ENCODE measurements at places on chromosomes 13 and 19.

- no peak for DNase-seq
Observed at GRCh38 chr13:97067017-97067895, 73.0 kb upstream of the OXGR1 start.

DNA sequence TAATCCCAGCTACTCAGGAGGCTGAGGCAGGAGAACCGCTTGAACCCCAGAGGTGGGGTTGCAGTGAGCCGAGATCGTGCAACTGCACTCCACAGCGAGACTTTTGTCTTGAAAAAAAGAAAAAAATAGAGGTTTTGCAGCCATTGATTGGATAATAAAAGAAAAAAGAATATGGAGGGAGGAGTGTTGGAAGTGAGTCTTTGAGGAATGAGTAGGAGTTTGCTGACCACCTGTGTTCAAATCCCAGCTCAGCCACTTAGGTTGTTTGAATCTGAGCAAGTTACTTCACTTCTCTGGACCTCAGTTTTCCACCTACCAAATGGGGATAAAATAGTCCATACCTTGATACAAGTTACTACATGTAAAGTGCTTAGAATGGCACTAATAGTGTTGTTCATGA, 6.2 kb downstream of the NRTN start:
- no peak for DNase-seq

DNA sequence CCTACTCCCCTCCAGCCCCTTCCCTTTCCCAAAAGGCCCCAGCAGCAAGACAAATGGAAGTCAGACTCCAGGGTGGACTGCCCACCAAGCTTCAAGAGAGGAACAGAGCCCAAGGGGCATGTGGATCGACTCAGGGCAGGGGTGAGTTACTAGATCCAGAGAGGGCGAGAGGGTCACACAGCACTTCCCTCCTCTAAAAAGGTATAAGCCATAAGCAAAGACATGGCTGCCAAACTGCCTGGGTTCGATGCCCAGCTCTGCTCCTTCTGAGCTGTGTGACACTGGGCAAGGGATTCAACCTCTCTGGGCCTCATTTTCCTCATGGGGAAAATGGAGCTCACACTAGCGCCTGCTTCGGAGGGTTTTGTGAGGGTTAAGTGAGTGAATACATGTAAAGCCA, 3.8 kb downstream of the PPP1R14A start:
- DNase-seq, result no peak

DNA sequence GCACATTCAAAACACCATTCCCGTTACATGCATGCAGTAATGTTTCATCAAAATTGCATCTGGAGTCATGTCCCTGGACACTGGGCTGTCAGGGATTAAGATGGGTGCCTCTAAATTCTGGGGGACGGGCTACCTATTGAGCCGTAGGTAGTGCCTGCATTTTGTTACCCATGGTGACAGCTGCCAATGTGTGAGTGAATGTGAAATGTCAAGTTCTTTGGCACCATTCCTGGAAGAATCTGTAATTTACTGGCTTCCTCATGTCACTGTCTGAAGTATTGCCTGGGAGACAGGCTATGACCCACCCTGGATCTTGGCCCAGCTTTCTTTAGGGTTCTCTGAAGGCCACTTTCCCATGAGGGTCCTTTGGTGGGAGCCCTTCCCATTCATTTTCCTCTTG, 266.1 kb downstream of the TSHZ3 start:
- DNase-seq, result no peak

GRCh38 chr19:45254044-45254531, 3.0 kb downstream of the MARK4 start:
- no peak for DNase-seq

DNA sequence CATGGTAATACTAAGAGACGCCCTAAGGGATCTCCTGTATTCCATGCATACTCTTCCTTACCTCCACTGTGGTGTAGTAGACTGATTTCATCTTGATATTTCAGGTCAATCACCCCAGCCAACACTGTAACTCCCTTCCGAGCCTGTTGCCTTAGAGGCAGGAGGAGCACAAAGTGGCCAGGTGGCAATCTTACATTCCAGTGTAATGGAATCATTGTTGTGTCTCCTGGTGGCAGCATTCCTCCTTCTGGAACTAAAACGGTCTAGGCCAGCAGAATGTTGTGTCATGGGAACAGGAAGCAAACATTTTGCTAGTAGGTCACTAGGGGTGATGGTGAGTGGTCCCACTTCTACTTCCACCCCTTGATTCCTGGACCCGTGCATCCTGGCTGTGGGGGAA, 405.7 kb upstream of the SLC10A2 start:
- DNase-seq, result no peak

- no peak for DNase-seq
Observed at GRCh38 chr19:40281381-40282208, 3.5 kb downstream of the AKT2 start.

DNA sequence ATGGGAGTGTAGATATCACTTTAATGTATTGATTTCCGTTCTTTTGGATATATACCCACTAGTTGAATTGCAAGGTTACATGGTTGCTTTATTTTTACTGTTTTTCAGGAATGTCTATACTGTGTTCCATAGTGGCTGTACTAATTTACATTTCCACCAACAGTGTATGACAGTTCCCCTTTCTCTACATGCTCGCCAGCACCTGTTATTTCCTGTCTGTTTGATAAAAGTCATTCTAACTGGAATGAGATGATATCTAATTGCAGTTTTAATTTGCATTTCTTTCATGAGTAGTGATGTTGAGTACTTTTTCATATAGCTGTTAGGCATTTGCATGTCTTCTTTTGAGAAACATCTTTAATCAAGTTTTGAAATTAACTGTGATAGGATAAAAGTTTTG, 818.6 kb downstream of the SLITRK6 start:
- no peak for DNase-seq

DNA sequence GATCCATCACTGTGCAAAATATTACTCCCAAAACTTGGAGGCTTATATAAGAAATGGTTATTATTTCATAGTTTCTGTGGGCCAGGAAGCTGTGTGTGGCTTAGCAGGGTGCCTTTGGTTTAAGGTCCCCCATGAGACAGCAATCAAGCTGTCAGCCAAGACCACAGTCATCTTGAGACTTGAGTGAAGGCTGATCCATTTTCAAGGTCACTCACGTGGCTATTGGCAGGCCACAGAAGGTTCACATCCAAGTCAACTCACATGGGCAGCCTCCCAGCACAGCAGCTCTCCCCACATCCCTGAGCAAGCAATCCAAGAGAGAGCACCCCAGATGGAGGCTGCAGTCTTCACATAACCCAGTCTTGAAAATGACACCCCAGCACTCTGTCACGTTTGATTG, 537.4 kb downstream of the MYO16 start:
- no peak for DNase-seq

- DNase-seq, result no peak
Observed at GRCh38 chr19:41588497-41589209, 12.7 kb downstream of the CEACAM21 start.

GRCh38 chr13:105814902-105815250, 720.6 kb downstream of the EFNB2 start:
- no peak for DNase-seq

GRCh38 chr13:93118081-93118615, 108.5 kb upstream of the GPC6 start:
- no peak for DNase-seq

- no peak for DNase-seq
Observed at GRCh38 chr19:45887200-45887710, 1.3 kb upstream of the IRF2BP1 start.

DNA sequence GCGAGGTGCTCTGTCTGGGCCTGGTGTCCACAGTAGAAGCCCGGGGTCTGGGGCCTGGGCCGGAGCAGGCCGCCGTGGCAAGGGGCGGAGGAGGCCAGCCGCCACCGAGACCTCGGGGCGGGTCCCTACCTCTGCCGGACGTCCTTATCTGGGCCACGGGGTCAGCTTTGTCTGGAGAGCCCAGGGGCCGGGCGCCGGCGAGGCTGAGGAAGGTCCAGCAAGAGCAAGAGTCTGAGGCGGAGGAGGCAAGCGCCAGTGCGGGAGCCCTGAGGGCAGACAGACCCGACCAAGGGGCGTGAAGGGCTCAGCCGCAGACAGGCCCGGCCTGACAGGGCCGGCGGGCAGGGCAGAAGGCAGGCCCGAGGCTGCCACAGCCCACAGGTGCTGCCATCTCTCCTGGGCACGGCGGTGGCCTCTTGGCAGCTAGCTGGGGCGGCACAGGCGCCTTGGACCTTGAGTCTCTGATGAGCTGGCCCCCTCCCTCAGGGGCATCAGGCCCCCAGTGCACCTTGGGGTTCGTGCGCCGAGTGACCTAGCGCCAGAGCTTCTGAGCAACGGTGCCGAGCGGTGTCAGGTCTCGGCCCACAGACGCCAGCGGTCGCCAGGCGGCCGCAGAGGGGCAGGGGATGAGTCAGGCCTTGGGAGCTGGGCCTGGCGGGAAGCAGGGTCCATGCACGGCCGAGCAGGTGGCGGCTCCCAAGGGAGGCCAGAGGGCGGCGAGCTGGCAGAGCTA, 19.1 kb upstream of the AKAP8 start:
- no peak for DNase-seq

GRCh38 chr13:78022164-78022877, 103.7 kb upstream of the EDNRB start:
- peak; percentile 5 for DNase-seq

DNA sequence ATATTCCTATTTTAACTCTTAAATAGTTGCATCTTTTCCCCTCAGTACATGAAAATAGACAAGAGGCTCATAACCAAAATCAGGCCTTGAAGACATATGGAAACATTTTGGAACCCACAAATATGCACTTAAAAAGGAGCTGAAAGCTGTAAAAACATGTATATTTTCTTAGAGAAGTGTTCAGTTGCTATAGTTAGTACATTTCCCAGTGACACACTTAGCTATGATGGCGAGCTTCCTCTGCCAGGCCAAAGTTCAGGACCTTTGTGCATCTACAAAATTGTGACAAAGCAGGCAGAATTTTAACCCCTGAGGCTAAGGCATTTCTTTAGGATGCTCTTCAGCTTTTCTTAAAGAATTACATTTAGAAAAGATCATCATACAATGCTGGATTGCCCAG, 54.5 kb downstream of the RCBTB2 start:
- DNase-seq, result no peak

DNA sequence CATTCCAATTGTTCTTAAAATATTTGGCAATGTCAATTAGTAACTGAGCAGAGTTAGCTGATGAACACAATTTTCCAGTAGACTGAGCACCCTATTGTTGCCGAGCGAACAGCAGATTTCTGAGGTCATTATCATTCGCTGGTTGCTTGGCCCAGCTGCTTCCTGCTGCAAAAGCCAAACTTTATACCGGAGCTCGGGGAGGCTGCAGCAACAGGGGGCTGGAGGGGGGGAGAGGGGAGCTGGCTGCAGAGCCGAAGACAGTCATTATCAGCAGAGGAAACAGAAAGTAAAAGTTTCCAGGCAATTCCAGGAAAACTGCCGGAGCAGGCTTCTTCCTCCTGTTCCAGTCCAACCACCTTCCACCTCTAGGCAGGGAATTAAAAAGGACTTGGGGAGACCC, 77.9 kb downstream of the ZNF536 start:
- no peak for DNase-seq

DNA sequence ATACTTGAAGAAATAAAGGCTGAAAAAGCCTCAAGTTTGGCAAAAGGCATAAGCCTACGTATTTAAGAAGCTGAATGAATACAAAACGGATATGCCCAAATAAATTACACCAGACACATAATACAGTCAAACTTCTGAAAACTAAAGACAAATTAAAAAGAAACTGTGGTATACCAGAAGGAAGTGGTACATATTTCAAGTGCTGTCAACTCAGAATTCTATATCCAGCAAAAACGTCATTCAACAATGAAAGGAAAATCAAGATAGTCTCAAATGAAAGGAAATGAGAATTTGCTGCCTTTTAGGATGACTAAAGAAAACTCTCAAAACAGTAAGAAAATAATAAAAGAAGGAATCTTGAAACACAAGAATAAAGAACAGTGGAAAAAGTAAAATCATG, 69.5 kb downstream of the POLR1D start:
- DNase-seq, result no peak

- DNase-seq, result no peak
Observed at GRCh38 chr19:45409557-45409920, 3.1 kb downstream of the POLR1G start.

GRCh38 chr13:49536144-49536873, 40.6 kb downstream of the PHF11 start:
- DNase-seq, result no peak

DNA sequence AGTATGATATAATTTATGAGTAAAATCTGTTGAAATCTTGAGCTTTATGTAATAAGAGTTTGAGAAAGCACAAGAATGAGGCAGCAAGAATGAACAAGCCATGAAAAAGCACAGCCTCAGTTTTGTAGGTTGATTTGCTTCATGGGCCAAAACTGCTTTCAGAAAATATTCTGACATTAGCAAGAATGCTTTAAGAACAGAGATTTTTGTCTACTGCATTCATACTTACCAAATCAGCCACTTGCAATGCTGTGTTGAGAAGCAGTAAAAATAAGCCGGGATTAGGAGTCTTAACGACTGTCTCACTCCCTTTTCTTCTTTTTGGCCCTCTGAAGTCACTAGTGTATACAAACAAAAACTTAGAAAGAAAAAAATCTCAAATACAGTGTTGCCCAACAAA, 114.5 kb downstream of the POSTN start:
- DNase-seq, result no peak

GRCh38 chr19:40221858-40222619, 3.9 kb upstream of the TTC9B start:
- peak; percentile 76 for DNase-seq

DNA sequence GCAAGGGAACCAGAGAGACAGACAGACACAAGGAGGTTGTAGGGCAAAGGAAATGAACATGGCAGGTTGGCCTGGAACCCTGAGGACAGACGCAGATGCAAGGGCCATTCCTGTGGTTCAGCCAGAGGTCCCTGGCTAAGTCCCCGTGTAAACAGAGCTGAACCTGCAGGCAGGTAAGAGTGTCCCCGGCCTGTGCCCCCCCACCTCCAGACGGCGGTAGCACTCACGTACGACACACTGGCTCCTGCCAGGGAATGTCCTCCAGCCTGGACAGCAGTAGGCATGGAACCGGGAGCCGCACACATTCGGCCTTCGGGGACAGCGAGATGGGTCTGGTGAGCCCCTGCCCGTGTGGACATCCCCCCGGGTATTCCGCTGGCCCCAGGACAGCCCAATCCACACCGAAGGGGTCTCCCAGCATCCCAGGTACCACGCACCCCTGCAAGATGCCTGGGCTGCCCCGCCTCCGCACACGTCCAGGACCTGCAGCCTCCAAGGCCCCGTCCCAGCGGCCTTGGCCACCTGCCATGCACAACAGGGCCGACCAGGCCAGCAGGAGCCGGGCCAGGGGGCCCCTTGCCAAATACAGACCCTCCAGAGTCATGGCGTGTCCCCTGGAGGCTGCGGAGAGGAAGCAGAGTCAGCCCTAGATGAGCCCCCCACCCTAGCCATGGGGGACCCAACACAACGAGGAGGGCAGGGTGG, 2.4 kb downstream of the FBN3 start:
- DNase-seq, result no peak

GRCh38 chr19:19591133-19591825, 27.2 kb downstream of the PBX4 start:
- peak; percentile 95 for DNase-seq

Data from keratinocyte (primary cell).